GM23248 (cell line): ENCODE measurements at places on chromosomes 16 and 17. TPM values are rescaled to one million over a fixed set of nuclear protein-coding genes. Genes with fewer than 3 reads are reported as not detected.
A peak's percentile ranks its signal among the peaks of the same experiment; 100 is the strongest.

ARRB2 gene
- polyA plus RNA-seq = 3.7 and 3.9 TPM in 2 replicates

TPSB2 gene
- not detected in 2 replicates for polyA plus RNA-seq

DNA sequence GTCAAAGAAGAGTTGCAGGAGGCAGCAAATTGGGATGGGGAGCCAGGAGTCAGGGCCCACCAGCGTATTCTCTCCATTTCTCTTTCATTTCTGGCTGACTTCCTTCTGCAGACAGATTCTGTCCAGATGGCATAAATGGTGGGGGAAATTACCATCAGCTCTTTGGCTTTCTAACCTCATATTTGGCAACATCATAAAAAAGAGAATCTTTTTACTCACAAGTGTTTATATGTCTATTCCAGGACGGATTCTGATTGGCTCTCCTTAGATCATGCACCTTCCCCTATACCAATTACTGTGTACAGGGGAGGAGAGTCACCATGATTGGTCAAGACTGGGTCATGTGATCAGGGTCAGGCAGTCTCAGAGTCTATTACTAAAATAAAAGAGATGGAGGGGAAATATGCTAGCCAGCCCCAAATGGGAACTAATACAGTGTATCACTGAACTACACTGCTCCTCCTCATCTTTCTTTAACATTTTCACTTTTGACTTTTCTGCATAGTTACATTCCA is 537.1 kb upstream of the EEF2KMT start:
- DNase-seq = no peak

ELMO3 gene
- polyA plus RNA-seq = 0.10 TPM in 1 of 2 replicates, not detected in the other

DNA sequence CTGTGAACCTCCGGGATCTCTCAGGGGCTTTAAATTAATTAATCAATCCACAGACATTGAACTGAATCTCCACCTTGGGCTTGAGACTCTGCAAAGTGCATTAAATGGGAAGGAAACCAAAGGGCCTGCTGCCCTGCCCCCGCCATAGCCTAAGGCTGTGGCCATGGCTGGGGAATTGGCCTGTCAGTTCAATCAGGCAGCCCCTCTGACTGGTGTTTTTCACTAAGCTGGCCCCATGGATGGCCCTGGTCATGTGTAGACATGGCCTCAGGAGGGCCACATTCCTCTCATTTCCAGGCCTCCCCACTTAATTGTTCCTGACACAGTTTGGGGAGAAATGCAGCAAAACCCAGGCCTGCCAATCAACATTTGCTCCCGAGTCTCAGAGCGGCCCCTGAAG is 499.8 kb downstream of the WWOX start:
- DNase-seq = no peak

GRCh38 chr16:68361485-68361884 is 50.7 kb downstream of the PRMT7 start:
- peak; percentile 12 for DNase-seq

MYADML2 gene
- 0.14 TPM in 1 of 2 replicates, not detected in the other for polyA plus RNA-seq

DNA sequence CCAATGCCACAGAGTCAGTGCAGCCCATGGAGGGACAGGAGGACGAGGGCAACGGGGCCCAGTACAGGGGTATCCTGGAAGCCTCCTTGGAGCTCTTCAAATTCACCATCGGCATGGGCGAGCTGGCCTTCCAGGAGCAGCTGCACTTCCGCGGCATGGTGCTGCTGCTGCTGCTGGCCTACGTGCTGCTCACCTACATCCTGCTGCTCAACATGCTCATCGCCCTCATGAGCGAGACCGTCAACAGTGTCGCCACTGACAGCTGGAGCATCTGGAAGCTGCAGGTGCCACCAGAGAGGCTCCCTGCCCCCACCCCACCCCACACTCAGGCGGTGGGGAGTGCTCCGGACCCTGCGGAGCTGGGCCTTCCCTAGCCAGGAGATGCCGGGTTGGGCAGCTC is 16.6 kb downstream of the TRPV2 start:
- no peak for DNase-seq

- no peak for DNase-seq
These were observed 113.7 kb upstream of the CDH11 start for GRCh38 chr16:65235339-65236177.

DNA sequence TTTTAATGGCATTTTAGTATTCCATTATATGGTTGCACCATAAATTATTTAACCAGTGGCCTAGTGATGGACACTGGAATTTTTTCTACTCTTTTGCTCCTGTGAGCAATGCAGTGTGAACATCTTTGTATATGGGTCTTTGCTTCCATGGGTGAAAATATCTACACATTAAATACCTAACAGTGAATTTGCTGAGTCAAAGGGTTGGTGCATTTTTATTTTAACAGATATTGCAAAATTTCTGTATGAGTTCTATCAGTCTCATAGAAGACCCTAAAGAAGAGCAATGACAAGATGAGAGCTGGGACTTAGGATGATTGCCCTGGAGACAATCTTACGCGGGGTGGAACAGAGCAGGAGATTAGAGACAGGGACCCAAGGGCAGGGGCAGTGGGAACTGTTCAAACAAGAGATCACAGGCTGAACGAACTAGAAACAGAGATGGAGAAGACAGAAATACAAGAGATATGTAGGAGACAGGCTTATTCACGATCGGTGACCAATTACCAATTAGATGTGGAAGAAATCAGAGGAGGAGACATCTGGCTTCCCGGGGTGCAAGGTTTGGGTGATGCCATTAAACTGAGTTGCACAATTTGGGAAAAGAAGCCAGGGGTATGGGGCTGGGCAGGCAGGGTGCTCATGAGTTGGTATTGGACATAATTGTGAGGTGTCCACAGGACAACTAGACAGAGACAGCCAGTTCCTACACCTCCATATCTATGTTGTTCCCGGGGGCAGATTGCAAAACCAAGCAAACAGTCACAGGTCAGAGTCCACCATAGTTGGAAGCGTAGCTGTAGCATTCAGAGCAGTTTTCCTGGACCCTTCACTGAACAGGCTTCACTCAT is 39.9 kb upstream of the LONP2 start:
- DNase-seq = no peak

CD300LB gene
- not detected in 2 replicates for polyA plus RNA-seq

RCVRN gene
- not detected in 2 replicates for polyA plus RNA-seq
